Esophagus muscularis mucosa (tissue), 4 donors: ENCODE measurements at places on chromosomes 12 and 14.

- H3K27ac ChIP-seq: peak overlapping the region; percentile 66
- no peak overlapping the region for H3K4me3 ChIP-seq
- H3K4me1 ChIP-seq: peaks cover 49% of the 10 kb centered on the region
- no peaks in the 10 kb centered on the region for H3K36me3 ChIP-seq
These were observed 66.8 kb upstream of the SLCO1C1 start for GRCh38 chr12:20628226-20628787.

GRCh38 chr12:113479590-113480335 lies 8.1 kb upstream of the LHX5 start:
- H3K36me3 ChIP-seq: no peaks in the 10 kb centered on the region
- H3K27me3 ChIP-seq: peaks cover 43% of the 10 kb centered on the region
- no peak overlapping the region for H3K27ac ChIP-seq
- no peak overlapping the region for H3K4me3 ChIP-seq
- no peak for DNase-seq
- H3K4me1 ChIP-seq: no peaks in the 10 kb centered on the region

- H3K4me1 ChIP-seq: no peaks in the 10 kb centered on the region
- DNase-seq: no peak
- no peak overlapping the region for H3K4me3 ChIP-seq
- no peak overlapping the region for H3K27ac ChIP-seq
- H3K36me3 ChIP-seq: no peaks in the 10 kb centered on the region
These were observed 49.1 kb upstream of the RIMBP2 start for GRCh38 chr12:130765186-130765659.

DNA sequence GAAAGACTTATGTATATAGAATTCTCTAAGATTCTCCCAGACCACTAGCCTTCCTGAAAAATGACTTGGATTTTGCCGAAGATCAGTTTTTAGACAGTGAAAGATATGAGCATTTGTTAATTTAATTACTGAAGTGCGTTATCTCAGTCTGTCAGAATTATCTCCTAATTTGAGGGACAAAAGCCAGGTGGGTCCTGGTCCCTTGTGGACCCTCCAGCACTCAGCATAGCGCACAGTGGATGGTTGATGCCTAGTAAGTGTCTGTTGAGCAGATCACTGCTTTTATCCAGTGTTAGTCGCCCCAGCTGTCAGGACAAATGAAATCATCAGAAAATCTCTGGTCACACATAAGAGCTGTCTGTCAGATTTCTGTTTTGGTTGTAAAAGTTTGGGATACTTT lies 80.4 kb downstream of the EML1 start:
- no peak overlapping the region for H3K27ac ChIP-seq
- H3K4me1 ChIP-seq: peaks cover 8% of the 10 kb centered on the region
- no peaks in the 10 kb centered on the region for H3K27me3 ChIP-seq
- DNase-seq: peak; percentile 42
- H3K4me3 ChIP-seq: no peak overlapping the region

GRCh38 chr12:70260646-70261045 lies 17.4 kb downstream of the CNOT2 start:
- peaks cover 37% of the 10 kb centered on the region for H3K4me1 ChIP-seq
- H3K4me3 ChIP-seq: no peak overlapping the region
- no peaks in the 10 kb centered on the region for H3K27me3 ChIP-seq

GRCh38 chr14:99072433-99072832 lies 199.6 kb downstream of the BCL11B start:
- no peak overlapping the region for H3K27ac ChIP-seq
- peak; percentile 53 for DNase-seq
- no peak overlapping the region for H3K4me3 ChIP-seq

- H3K4me1 ChIP-seq: peaks cover 72% of the 10 kb centered on the region
- H3K4me3 ChIP-seq: no peak overlapping the region
- no peaks in the 10 kb centered on the region for H3K27me3 ChIP-seq
- H3K36me3 ChIP-seq: peaks cover 47% of the 10 kb centered on the region
These were observed 3.8 kb downstream of the ARHGEF25 start for GRCh38 chr12:57614948-57615500.
